ENCODE measurements at places on chromosomes 11 and 22. TPM values are rescaled to one million over a fixed set of nuclear protein-coding genes. Genes with fewer than 3 reads are reported as not detected.

Gene PSMA1
- 219 TPM for total RNA-seq

Gene PGR
- total RNA-seq = not detected

Gene TESMIN
- total RNA-seq = 0.98 TPM

Gene CHRM1
- total RNA-seq = not detected

Gene SPON1
- total RNA-seq = 0.10 TPM

Gene C11orf42
- total RNA-seq = not detected

Gene SYT12
- 0.38 TPM for total RNA-seq

Gene SLC6A5
- total RNA-seq = not detected

Gene CCDC87
- total RNA-seq = not detected

Gene EMID1
- total RNA-seq = 0.71 TPM

Gene NNMT
- not detected for total RNA-seq

Gene HIPK3
- 60.3 TPM for total RNA-seq

Gene ARFIP2
- 50.8 TPM for total RNA-seq

Gene SERPINH1
- total RNA-seq = 4.4 TPM

Gene FAM181B
- not detected for total RNA-seq

Gene CNGA4
- not detected for total RNA-seq

Gene PNPLA3
- 0.47 TPM for total RNA-seq

Gene IL18
- total RNA-seq = 4.6 TPM

Gene LGR4
- not detected for total RNA-seq

Gene CAPN1
- 141 TPM for total RNA-seq

Gene EXPH5
- 0.56 TPM for total RNA-seq

Gene OR51B2
- not detected for total RNA-seq

Gene GGT1
- total RNA-seq = 13.7 TPM

Gene CASP12
- not detected for total RNA-seq

Gene MMP13
- not detected for total RNA-seq

Gene HOATZ
- not detected for total RNA-seq

Gene ANO3
- not detected for total RNA-seq

Gene ELFN2
- not detected for total RNA-seq

Gene GANAB
- total RNA-seq = 269 TPM

Gene TEX54
- total RNA-seq = not detected
